Activated naive CD4-positive, alpha-beta T cell treated with anti-CD3 and anti-CD28 coated beads for 36 hours (primary cell): ENCODE measurements at places on chromosomes 2 and 18.

DNA sequence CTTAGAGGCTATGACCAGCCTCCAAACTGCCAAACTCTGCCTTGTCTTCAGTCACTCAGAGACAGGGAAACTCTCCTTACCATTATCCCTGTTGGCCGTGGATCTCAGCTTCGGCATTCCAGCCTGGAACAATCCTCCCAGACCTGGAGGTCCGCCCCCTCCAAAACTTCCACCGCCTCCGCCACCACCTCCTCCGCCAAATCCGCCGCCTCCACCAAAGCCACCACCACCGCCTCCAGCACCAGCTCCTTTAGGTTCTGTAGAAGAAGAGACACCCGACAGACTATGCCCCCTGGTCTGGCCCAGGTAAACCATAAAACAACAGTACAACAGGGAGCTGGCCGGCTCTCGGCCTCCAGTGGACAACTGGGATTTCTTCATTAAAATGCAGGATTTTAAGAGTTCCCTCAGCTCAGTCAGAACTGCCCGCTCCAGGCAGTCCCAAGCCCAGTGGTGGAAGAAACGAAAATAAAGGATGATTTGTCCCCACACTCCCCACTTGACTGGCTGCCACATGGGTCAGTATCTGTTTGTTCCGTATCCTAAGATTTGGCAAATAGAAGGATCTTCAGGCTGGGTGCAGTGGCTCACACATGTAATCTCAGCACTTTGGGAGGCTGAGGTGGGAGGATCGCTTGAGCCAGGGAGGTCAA lies 22.4 kb downstream of the WIPF1 start:
- H3K36me3 ChIP-seq, result peaks cover 55% of the 10 kb centered on the region
- no peaks in the 10 kb centered on the region for H3K27me3 ChIP-seq
- DNase-seq, result no peak
- H3K27ac ChIP-seq, result peak overlapping the region; percentile 32
- H3K4me3 ChIP-seq, result no peak overlapping the region

- H3K4me1 ChIP-seq, result peaks cover 15% of the 10 kb centered on the region
- DNase-seq, result no peak
- no peak overlapping the region for H3K4me3 ChIP-seq
- H3K36me3 ChIP-seq, result peaks cover 27% of the 10 kb centered on the region
These were observed 49.2 kb downstream of the PIKFYVE start for GRCh38 chr2:208315081-208315788.

DNA sequence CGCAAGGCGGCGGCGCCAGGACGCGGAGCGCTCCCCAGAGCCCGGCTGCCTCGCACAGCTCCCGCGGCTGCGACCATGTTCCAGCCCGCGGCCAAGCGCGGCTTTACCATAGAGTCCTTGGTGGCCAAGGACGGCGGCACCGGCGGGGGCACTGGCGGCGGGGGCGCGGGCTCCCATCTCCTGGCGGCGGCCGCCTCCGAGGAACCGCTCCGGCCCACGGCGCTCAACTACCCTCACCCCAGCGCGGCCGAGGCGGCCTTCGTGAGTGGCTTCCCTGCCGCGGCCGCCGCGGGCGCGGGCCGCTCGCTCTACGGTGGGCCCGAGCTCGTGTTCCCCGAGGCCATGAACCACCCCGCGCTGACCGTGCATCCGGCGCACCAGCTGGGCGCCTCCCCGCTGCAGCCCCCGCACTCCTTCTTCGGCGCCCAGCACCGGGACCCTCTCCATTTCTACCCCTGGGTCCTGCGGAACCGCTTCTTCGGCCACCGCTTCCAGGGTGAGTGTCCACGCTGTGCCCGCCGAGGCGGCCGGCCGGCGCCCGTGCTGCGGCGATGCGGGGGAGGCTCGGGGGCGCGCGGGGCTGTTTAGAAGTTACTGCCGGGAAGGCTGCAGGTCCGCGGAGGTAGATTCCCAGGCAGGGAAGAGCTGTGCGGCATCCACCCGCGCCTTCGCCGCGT lies 696 bp downstream of the EMX1 start:
- H3K27ac ChIP-seq, result no peak overlapping the region
- peaks cover 73% of the 10 kb centered on the region for H3K27me3 ChIP-seq
- DNase-seq, result no peak
- no peaks in the 10 kb centered on the region for H3K36me3 ChIP-seq
- peak overlapping the region; percentile 58 for H3K4me3 ChIP-seq

GRCh38 chr2:42359965-42360483 lies 993 bp downstream of the COX7A2L start:
- H3K27ac ChIP-seq, result peak overlapping the region; percentile 98
- peaks cover 47% of the 10 kb centered on the region for H3K4me1 ChIP-seq
- DNase-seq, result peak; percentile 30
- no peaks in the 10 kb centered on the region for H3K27me3 ChIP-seq
- H3K4me3 ChIP-seq, result peak overlapping the region; percentile 83

GRCh38 chr2:28367667-28368356 lies 24.8 kb upstream of the FOSL2 start:
- no peak overlapping the region for H3K4me3 ChIP-seq
- H3K27me3 ChIP-seq, result no peaks in the 10 kb centered on the region
- H3K27ac ChIP-seq, result no peak overlapping the region
- no peaks in the 10 kb centered on the region for H3K36me3 ChIP-seq
- DNase-seq, result no peak
- peaks cover 30% of the 10 kb centered on the region for H3K4me1 ChIP-seq

GRCh38 chr18:56721491-56721890 lies 70.3 kb downstream of the WDR7 start:
- no peak overlapping the region for H3K4me3 ChIP-seq
- peaks cover 37% of the 10 kb centered on the region for H3K36me3 ChIP-seq
- H3K4me1 ChIP-seq, result no peaks in the 10 kb centered on the region
- no peaks in the 10 kb centered on the region for H3K27me3 ChIP-seq

DNA sequence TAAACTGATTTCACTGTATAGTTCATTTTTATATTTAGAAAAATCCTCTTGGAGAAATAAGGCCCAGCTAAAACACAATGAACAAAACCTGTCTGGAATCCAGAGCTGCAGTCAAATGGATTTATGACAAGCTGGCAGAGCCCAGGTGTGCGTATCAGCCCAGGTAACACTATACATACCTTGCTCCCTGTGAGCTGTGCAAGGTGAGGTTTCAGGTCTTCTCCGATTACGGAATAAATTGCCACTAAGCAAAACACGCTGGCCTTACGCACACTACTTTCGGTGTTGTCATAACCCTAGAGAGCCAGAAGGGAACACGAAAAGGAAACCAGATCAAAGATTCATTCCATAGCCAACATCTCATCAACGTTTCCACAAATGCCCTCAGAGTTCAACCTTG lies 61.9 kb upstream of the TFCP2L1 start:
- no peak overlapping the region for H3K4me3 ChIP-seq
- H3K36me3 ChIP-seq, result peaks cover 32% of the 10 kb centered on the region
- H3K4me1 ChIP-seq, result no peaks in the 10 kb centered on the region
- H3K27ac ChIP-seq, result no peak overlapping the region

DNA sequence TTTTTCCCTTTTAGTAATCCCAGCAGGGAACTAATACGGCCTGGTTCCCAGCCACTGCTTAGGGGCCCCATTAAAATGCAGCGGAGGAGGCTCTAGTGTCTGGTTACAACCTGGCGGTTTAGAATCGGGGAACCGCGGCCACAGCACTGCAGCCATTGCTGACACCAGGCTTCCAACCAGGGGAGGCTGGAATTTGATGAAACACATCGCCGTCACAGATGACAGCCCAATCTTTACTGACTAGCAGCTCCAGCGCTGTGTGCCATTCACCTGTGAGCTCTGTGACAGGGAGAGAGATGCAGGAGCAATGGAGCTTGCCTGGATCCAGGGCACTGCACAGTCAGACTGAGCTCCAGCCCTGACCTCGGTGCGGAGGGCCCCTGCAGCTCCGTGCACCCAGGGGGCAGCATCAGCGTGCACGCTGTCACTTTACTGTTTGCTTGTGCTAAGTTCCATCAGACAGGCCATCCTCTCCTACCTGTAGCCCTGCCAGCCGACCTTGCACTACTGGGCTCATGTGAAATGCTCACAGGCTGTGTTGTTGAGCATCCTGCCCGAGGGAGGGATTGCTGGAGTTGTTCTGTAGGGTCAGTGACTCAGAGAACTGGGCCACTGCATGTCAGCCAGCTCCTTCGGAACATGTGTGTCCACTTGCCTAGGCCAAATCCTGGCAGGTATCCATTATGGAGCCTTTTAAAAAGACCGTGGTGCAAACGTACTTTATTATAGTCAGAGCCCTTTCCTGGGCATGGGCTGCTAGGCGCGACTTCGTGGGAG lies 203.5 kb downstream of the SEPTIN10 start:
- H3K36me3 ChIP-seq, result no peaks in the 10 kb centered on the region
- H3K27ac ChIP-seq, result no peak overlapping the region
- no peak for DNase-seq
- no peaks in the 10 kb centered on the region for H3K4me1 ChIP-seq
- no peaks in the 10 kb centered on the region for H3K27me3 ChIP-seq

- H3K4me1 ChIP-seq, result no peaks in the 10 kb centered on the region
- H3K36me3 ChIP-seq, result no peaks in the 10 kb centered on the region
- H3K27ac ChIP-seq, result no peak overlapping the region
- no peaks in the 10 kb centered on the region for H3K27me3 ChIP-seq
These were observed 227.1 kb downstream of the RAB3GAP1 start for GRCh38 chr2:135279209-135279608.

DNA sequence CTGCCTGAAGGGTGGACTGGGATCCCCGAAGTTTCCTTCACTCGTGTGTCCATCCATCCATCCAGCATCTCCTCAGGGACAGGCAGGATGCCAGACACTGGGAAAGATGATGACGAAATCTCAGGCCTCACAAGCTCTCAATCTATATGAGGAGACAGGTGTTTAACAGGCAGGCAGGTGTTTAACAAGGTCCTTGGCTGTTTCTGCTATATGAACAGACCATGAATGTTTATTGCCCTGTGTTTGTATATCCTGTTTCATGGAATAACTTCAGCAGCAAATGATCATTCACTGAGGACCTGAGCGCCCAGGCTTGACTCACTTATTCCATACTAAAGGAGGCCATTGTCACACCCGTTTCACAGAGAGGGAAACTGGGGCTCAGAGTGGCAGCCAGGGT lies 685.8 kb upstream of the HS6ST1 start:
- H3K27me3 ChIP-seq, result no peaks in the 10 kb centered on the region
- H3K27ac ChIP-seq, result no peak overlapping the region

- DNase-seq, result peak; percentile 65
- no peaks in the 10 kb centered on the region for H3K36me3 ChIP-seq
- H3K4me3 ChIP-seq, result no peak overlapping the region
- no peak overlapping the region for H3K27ac ChIP-seq
These were observed 125.4 kb downstream of the CTIF start for GRCh38 chr18:48663931-48664847.
